T-helper 9 cell (primary cell): ENCODE measurements at places on chromosomes 12 and 14.
A peak's percentile ranks its signal among the peaks of the same experiment; 100 is the strongest.

DNA sequence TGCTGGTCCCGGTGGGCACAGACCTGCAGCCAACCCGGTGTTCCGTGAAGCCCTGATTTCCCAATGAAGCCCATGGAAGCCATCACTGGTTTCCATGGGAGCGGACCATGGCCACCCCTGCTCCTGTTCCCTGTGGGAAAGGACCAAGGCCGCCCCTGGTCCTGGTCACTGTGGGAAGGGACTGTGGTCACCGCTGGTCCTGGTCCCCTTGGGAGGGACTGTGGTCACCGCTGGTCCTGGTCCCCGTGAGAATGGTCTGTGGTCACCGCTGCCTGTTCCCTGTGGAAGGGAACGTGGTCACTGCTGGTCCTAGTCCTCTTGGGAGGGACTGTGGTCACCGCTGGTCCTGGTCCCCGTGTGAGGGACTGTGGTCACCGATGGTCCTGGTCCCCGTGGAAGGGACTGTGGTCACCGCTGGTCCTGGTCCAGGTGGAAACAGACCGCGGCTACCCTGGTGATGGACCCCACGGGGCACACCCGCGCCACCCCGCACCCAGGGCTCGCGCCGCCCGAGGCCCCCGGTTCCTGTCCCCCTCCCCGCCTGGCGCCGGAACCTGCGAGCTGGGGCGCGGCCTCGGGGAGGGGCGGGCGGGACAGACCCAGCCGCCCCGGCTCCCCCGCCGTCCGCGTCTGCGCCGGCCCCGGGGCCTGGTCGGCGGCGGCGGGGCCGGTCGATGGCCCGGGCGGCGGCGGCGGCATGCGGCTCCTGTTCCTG, at the start of gene GLT1D1:
Gene GLT1D1 (plus strand): TSS at position 594 of the 715 bp plus-strand sequence. CDS start 104 bp downstream, at position 698.
- no peak for DNase-seq

DNA sequence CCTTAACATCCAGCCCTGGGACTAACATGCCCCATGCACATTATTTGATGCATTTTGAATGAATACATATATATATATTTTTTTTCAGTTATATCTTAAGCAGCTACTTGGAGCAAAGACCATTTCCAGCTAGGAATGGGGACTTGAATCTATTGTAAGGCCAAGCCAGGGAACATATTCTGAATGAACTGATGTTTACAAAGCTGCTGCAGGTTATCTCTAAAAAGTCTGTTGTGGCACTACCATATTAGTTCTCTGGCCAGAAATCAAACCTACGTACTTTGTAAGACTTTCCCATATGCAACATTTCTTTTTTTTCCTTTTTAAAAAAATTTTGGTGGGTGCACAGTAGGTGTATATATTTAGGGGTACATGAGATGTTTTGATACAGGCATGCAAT, 43.4 kb downstream of the PELI2 start:
- DNase-seq: no peak

GRCh38 chr12:113171543-113171942, 13.7 kb downstream of the DDX54 start:
- DNase-seq: no peak

GRCh38 chr12:67969134-67969802, 20.0 kb upstream of the IFNG-AS1 start:
- DNase-seq: no peak

DNA sequence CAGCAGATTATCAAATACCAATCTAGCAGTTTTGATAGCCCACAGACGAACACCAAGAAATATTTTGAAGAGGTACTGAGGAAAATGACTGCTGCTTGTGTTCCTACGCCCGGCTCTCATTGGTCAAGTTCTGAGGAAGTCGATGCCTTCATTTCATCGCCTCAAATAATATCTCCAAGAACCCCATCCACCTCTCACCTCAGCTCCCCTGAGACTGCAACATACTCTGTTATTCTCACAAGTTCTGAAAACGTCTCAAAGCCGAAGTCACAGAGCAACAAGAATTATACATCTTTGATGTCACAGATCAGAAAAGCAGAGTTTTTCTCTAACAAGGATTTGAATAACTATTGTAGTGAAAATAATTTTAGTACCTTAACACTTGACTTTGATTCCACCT, 55.5 kb upstream of the BCAT1 start:
- DNase-seq: no peak

DNA sequence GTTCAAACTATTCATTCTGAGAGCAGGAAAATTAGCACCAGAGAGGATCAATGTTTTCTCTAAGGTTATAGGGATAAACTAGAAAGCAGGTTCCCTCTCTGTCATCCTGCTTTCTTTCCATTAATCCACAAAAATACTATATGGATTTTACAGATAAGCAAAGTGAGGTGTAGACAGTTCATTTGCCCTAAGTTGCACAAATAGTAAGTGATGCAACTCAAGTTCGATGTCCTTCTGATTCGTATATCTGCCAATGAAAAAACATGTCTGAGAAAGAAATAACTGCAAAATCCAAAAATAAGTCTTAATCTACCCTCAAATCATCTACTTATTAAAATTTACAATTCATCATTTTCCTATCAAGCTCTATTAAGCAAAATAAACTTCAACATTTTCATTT, 254.6 kb upstream of the USP15 start:
- no peak for DNase-seq

DNA sequence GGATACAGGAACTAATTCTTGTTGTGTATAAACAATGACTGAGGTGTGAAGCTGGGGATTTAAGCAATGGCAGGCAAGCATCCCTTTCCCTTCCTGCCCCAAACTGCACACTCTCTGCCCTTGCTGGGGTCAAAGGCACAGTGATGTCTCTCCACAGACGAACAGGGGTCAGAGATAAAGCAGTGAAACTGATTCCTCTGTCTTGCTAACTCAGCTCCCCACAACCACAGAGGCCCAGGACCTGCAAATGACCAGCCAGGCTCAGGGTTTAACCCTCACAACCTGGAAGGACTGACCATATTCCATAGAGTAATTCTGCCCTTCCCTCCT, 67.2 kb downstream of the CCDC88C start:
- no peak for DNase-seq

DNA sequence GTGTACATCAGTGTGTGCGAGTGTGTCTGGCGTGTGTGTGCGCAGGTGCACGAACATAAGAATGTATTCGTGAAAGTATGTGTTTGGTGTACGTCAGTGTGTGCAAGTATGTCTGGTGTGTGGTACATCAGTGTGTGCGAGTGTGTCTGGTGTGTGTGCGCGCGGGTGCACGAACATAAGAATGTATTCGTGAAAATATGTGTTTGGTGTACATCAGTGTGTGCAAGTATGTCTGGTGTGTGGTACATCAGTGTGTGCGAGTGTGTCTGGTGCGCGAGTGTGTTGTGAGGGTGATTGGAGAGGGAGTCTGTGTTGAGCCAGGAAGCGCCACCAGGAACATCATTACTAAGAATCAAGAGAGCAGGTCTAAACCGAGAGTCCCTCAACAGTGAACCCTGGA, 143.8 kb downstream of the BCL11B start:
- no peak for DNase-seq

DNA sequence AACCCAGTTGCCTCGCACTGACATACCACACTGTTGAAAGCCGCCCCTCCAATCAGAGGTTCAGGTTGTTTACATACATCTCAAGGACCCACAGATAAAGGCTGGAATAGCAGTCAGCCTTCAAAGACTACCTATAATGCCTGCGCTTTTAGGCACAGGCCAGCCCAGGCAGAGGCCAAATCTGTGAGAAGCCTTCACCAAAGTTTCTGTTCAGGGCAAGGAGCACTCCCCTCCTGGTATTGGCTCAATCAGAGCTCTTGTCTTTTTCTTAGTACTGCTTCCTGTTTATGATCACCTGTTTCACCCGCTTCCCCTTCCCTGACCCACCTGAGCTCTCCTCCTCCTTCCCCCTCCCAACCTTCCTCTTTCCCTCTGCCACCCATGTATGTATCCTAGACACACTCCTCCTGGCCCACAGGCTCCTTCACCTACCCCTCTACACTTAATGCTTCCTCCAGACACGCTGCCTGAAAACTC, 34.8 kb downstream of the DUSP16 start:
- DNase-seq: no peak

- DNase-seq: no peak
Observed at GRCh38 chr12:38056701-38057689, 259.6 kb upstream of the ALG10B start.

DNA sequence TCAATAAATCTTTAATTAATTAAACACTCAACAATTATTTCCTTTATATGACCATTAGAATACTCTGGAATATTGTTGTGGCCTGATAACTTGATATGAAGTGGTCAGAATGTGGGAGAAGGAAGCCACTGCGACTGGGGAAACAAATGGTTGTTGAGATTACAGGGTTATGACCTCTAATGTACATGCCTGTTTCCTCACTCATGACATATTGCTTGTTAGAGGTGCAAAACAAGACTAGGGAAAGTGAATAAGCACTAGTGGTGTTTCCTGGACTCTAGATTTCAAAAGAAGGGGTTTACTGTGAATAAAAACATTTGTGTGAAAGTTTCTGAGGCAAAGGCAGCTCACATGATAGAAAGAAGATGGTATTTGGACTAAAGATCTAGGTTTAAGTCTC, 53.3 kb downstream of the STAB2 start:
- DNase-seq: no peak

GRCh38 chr12:28460420-28461130, 270.3 kb downstream of the CCDC91 start:
- DNase-seq: no peak

DNA sequence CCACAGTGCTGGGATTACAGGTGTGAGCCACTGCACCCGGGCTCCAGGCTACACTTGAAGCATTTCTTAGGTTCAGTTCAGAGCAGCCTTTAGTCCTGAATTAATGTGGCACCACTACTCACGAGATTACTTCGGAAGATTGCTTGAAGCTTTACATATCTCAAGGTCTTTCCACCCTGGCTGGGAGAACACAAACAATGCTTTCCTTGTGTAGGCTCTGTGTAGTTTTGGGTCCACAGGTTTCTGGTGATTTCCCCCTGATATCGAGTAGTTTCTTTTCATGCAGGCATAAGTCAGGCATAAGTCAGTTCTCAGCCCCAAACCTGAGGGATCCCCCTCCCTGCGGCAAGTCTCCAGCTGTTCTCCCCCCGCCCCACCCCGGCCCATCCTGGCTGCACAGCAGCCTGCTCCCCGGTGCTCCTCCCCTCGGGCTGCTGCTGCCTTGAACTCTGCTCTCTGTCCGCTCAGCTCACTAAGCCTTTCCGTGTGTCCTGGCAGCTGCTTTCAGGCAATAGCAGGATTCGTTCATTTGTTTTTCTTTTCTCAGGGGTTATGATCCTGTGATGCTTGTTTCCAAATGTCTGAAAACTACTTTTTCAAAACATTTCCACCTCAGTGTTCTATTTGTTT, 417.7 kb downstream of the TMEM121 start:
- no peak for DNase-seq

DNA sequence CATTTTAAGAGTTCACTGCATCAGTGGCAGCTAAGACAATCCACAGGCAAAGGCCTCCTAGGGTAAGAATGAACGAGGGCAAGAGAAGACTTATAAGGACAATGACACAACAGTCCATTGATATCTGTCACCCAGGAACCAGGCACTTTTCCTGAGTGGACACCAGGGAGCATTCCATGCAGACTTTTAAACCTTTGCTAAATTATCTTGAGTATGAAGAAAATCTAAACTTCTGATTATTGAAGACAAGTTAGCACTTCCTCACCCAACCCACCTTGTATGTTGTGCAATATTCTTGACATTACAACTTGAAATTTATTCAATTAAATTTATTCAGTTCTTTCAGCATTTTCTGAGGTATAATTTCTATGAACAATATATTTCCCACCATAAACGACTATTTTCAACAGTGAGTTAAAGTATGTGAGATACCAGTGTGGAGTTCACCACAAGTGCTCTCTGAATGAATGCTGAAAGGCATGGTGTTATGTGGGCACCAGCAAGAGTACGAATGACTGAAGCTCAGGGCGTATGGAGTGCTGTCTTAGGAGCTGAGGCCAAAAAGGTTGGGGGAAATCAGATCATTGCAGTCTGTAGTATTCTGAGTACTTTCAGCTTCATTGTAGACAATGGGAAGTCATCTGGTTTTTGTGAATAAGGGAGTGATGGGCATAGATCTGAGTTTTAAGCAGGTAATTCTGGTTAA, 124.3 kb upstream of the LMNTD1 start:
- DNase-seq: no peak

- DNase-seq: no peak
Observed at GRCh38 chr14:37203423-37203822, 5.7 kb downstream of the MIPOL1 start.

- peak; percentile 10 for DNase-seq
Observed at GRCh38 chr12:48866052-48866711, 512 bp upstream of the RND1 start.

DNA sequence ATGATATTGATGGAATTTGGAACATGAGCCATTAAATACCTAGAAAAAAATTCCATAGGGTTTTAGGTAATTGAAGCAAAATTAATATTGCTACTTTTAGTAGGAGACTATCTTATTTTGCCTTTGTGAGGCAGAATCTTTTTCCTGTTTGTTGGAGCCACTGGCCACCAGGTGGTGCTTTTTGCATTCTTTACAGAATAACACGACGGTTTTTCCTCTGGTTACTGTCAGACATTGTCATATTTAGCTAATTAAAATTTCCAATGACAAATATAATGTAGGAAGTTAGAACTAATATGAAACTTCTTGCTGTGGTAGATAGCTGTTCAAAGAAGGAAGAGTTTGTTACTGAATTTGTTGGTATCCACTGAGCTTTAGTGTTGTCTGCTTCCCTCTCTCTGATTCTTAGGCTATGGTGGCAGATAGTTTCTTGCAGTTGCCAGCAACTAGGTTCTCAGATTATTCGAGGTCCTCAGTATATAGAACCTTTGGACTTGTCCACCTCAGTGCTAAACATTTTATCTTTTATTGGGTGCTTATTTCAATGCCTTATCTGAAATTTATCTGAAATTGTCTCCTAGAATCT, 25.7 kb downstream of the RAB21 start:
- DNase-seq: peak; percentile 21

- DNase-seq: no peak
Observed at GRCh38 chr12:119836781-119837180, 40.3 kb downstream of the CIT start.

GRCh38 chr12:33115716-33116115, 219.1 kb upstream of the PKP2 start:
- DNase-seq: no peak
